Stimulated activated CD4-positive, alpha-beta T cell treated with anti-CD3 and anti-CD28 coated beads, TNF-alpha, amount 100 ng/mL, for 48 hours (primary cell): ENCODE measurements at places on chromosomes 6 and 20.

- DNase-seq = no peak
Measured at GRCh38 chr6:55704421-55704820, 125.4 kb upstream of the HMGCLL1 start.

DNA sequence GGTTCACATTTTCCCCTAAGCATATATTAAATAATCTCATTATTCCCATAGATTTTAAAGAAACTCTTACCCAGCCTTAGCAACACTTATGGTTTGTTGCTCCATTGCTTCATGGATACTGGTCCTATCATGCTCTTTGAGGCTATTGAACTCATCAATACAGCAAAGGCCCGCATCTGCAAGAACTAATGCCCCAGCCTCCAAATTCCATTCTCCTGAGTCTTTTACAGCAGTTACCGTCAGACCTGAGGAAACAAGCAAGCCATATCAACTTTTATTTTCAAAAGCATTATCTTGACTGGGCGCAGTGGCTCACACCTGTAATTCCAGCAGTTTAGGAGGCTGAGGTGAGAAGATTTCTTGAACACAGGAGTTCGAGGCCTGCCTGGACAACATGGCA, 37.7 kb upstream of the ASF1A start:
- DNase-seq = no peak

GRCh38 chr20:9617940-9618339, 103.5 kb downstream of the LAMP5 start:
- no peak for DNase-seq

DNA sequence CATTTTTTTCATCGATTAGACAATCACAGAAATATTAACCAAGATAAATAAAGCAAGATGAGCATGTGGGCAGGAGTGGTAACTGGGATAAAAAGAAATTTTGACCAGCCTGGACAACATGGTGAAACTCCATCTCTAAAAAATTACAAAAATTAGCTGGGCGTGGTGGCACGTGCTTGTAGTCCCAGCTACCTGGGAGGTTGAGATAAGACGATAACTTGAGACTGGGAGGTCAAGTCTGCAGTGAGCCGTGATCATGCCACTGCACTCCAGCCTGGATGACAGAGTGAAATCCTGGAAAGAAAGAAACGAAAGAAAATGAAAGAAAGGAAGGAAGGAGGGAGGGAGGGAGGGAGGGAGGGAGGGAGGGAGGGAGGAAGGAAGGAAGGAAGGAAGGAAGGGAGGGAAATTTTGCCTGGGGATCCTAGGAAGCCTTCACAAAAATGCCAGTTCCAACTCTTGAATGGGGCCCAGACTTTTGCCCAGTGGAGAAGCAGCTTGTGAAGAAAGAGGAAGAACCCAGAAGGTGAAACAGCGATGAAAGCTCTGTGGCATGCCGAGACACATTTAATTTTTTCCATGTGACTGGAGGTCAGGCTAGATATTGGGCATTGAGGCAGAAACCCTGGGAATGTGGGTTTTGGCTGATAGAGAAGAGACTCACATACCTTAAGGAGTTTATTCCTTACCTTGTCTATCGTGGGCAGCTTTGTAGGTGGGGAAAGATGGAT, 20.3 kb downstream of the CCDC170 start:
- no peak for DNase-seq

GRCh38 chr6:55969526-55969925, 94.1 kb upstream of the BMP5 start:
- no peak for DNase-seq

- no peak for DNase-seq
Measured at GRCh38 chr6:71179249-71179885, 109.2 kb upstream of the OGFRL1 start.

DNA sequence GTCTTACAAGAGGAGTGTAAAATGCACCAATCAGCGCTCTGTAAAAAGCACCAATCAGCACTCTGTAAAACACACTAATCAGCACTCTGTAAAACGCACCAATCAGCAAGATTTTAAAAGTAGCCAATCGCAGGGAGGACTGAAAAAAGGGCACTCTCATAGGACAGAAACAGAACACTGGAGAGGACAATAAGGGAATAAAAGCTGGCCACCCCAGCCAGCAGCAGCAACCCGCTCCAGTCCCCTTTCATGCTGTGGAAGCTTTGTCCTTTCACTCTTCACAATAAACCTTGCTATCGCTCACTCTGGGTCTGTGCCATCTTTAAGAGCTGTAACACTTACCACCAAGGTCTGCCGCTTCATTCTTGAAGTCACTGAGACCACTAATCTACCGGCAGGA, 1.7 kb upstream of the AIG1 start:
- DNase-seq = no peak

- no peak for DNase-seq
Measured at GRCh38 chr6:108159981-108160380, 5.8 kb upstream of the NR2E1 start.

- no peak for DNase-seq
Measured at GRCh38 chr6:157094038-157094437, 229.3 kb downstream of the TMEM242 start.
